ENCODE measurements at places on chromosomes 2 and 18. TPM values are rescaled to one million over a fixed set of nuclear protein-coding genes. Genes with fewer than 3 reads are reported as not detected.
A peak's percentile ranks its signal among the peaks of the same experiment; 100 is the strongest.

KCNIP3 gene
- not detected for total RNA-seq

MC5R gene
- not detected for total RNA-seq

DNA sequence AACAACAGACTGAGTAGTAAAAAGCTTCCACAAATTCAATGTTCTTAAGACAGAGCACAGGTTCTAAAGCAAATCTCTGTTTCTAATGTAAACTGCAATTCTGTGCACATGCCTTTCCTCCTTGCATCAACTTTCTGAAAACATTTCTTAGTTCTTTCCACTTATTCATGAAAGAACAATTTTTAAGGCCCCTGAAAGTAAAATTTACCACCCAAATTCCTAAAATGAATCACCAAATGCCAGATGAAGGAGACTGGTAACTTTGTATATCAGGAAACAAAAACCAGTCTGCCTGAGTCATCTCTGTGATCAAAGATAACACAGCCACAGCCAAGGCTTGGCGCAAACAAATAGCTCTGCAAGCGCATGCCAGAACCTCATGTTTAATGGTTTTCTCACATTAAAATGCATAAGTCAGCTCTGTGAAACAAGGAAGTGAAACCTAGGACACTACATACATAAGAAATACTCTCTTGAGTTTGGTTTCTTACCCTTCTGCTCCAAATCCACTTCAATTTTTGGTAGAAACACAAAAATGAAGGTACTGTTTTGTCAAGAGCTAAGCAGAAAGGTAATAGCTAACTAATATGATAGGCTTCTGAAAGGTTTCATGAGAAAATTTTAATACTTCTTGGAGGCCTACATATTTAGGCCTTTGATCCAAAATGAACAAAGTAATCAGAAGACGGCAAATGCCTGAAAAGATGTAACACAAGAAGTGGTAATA is 169.4 kb downstream of the THADA start:
- no peaks in the 10 kb centered on the region for H3K27me3 ChIP-seq
- H3K36me3 ChIP-seq = peaks cover 36% of the 10 kb centered on the region
- H3K27ac ChIP-seq = peak overlapping the region; percentile 53

DNA sequence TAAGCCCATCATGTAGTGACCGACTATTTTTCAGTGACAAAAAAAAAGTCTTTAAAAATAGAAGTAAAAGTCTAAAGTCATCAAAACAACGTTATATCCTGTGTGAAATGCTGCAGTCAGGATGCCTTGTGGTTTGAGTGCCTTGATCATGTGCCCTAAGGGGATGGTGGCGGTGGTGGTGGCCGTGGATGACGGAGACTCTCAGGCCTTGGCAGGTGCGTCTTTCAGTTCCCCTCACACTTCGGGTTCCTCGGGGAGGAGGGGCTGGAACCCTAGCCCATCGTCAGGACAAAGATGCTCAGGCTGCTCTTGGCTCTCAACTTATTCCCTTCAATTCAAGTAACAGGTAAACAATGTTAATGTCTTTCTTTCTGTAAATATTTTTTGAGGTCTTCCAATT is at the start of gene CD28:
Gene CD28, plus strand, starts transcription at position 237 of the 400 bp plus-strand sequence. Its CDS starts 58 bp downstream, at position 295.
- H3K4me1 ChIP-seq = peaks cover 42% of the 10 kb centered on the region
- peak within 1 kb of the TSS; percentile 92 for H3K4me3 ChIP-seq
- peak; percentile 97 for DNase-seq
- peaks cover 49% of the 10 kb centered on the region for H3K36me3 ChIP-seq
- no peaks in the 10 kb centered on the region for H3K27me3 ChIP-seq

TWSG1 gene
- total RNA-seq = 14.9 TPM

APLF gene
- total RNA-seq = 2.9 TPM

- no peak overlapping the region for H3K27ac ChIP-seq
- no peak overlapping the region for H3K4me3 ChIP-seq
- no peak for DNase-seq
- H3K4me1 ChIP-seq = no peaks in the 10 kb centered on the region
Measured at GRCh38 chr18:23172591-23173380, 37.5 kb downstream of the CABLES1 start.

ERICH2 gene
- not detected for total RNA-seq

GRCh38 chr2:12839339-12839738 is 122.6 kb downstream of the TRIB2 start:
- no peaks in the 10 kb centered on the region for H3K36me3 ChIP-seq
- H3K27ac ChIP-seq = no peak overlapping the region
- no peak for DNase-seq

DNA sequence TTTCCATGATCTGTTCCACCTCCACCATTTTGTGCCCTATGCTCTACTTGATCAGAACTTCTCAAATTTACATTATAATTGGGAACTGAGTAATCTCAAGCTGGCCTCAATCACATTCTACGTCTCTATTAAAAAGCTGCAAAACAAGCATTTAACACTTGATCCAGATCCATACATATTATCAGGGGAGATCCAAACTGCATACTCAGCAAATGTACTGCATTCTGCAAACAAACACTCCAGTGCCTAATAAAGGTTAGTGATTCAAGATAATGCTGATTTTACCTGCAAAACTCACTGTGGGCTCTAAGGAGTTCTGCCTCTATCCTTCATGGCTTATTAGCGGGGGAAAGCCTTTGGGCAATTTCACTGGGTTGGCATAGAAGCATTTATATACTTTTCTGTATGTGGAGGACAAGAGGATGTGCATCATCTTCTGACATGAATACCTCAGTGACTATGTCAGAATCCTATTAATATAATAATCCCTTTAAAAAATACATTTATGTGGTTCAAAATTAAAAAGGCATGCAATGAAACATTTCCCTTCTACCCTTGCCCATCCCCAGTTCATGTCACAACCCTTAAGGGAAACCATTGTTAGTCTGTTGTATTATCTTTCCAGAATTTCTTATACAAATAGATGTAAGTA is 40.2 kb downstream of the GALNT14 start:
- H3K27me3 ChIP-seq = peaks cover 3% of the 10 kb centered on the region
- H3K27ac ChIP-seq = no peak overlapping the region
- H3K4me1 ChIP-seq = no peaks in the 10 kb centered on the region

SOX11 gene
- total RNA-seq = not detected

TRABD2A gene
- 56.4 TPM for total RNA-seq

GALNT5 gene
- total RNA-seq = not detected

- peaks cover 6% of the 10 kb centered on the region for H3K4me1 ChIP-seq
- peak; percentile 61 for DNase-seq
- H3K27ac ChIP-seq = no peak overlapping the region
- H3K4me3 ChIP-seq = no peak overlapping the region
Measured at GRCh38 chr2:207423886-207424285, 105.9 kb upstream of the CREB1 start.

DNA sequence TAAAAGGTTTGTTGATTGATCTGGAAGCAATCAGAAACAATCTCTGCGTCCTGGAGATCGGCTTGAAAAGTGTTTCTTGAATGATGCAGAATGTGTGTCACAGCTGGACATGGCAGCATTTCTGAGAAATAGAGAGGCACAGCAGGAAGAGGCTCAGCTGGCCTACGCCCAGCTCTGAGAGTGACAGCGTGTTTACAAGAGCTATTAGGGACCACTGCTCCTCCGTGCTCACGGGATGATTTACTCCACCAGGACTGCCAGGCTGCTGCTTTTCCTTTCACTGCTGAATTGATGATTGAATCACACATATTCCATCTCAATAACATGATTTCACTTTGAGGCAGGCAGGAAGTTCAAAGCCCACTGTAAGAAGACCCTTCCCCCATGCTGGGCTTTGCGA is 62.8 kb downstream of the GALNT14 start:
- no peak for DNase-seq
- no peak overlapping the region for H3K27ac ChIP-seq
- no peak overlapping the region for H3K4me3 ChIP-seq
- no peaks in the 10 kb centered on the region for H3K4me1 ChIP-seq
- peaks cover 1% of the 10 kb centered on the region for H3K27me3 ChIP-seq

DSG1 gene
- not detected for total RNA-seq

- peak; percentile 19 for DNase-seq
- H3K27ac ChIP-seq = no peak overlapping the region
- no peaks in the 10 kb centered on the region for H3K4me1 ChIP-seq
- H3K4me3 ChIP-seq = no peak overlapping the region
Measured at GRCh38 chr18:9982711-9983110, 68.9 kb downstream of the VAPA start.

- H3K27me3 ChIP-seq = no peaks in the 10 kb centered on the region
- DNase-seq = no peak
- no peak overlapping the region for H3K4me3 ChIP-seq
- H3K36me3 ChIP-seq = no peaks in the 10 kb centered on the region
- no peaks in the 10 kb centered on the region for H3K4me1 ChIP-seq
- H3K27ac ChIP-seq = no peak overlapping the region
Measured at GRCh38 chr2:125167152-125167551, 1142.1 kb downstream of the CNTNAP5 start.

MPPE1 gene
- total RNA-seq = 22.4 TPM

- no peak overlapping the region for H3K27ac ChIP-seq
- DNase-seq = no peak
- H3K4me3 ChIP-seq = no peak overlapping the region
- peaks cover 68% of the 10 kb centered on the region for H3K4me1 ChIP-seq
- no peaks in the 10 kb centered on the region for H3K27me3 ChIP-seq
Measured at GRCh38 chr2:134272806-134273205, 18.9 kb downstream of the MGAT5 start.

DNA sequence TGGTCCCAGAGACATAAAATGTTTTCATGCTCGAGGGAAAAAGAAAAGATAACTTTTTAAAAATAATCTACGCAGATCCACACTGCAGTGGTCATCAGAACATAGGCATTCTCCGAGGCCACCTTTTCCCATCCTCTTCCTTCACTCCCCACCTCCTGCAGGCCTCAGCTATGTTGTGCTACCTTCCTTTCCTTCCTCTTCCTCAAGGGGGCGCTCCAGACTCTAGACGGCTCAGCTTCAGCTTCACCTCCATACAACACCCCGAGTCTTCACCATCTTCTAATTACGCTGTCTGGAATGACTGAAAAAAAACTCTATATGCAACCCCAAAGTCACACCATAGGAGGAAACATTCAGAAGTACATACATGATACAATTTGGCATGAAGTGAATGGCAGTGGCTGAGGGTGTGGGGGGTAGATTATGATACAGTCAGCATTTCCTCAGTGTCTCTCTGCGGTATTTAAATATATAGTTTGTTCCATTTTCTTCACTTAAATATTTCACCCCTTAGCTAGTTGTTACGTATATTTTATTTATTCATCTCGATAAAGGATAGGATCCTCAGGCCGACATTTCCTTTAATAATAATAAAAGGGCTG is 583.6 kb downstream of the IRS1 start:
- H3K27ac ChIP-seq = no peak overlapping the region
- H3K4me1 ChIP-seq = no peaks in the 10 kb centered on the region
- H3K4me3 ChIP-seq = no peak overlapping the region
- no peaks in the 10 kb centered on the region for H3K36me3 ChIP-seq
- peak; percentile 75 for DNase-seq

- no peak for DNase-seq
- H3K4me1 ChIP-seq = no peaks in the 10 kb centered on the region
- H3K27me3 ChIP-seq = peaks cover 2% of the 10 kb centered on the region
- H3K36me3 ChIP-seq = no peaks in the 10 kb centered on the region
- no peak overlapping the region for H3K27ac ChIP-seq
Measured at GRCh38 chr18:23648940-23649607, 13.6 kb downstream of the ANKRD29 start.

DNA sequence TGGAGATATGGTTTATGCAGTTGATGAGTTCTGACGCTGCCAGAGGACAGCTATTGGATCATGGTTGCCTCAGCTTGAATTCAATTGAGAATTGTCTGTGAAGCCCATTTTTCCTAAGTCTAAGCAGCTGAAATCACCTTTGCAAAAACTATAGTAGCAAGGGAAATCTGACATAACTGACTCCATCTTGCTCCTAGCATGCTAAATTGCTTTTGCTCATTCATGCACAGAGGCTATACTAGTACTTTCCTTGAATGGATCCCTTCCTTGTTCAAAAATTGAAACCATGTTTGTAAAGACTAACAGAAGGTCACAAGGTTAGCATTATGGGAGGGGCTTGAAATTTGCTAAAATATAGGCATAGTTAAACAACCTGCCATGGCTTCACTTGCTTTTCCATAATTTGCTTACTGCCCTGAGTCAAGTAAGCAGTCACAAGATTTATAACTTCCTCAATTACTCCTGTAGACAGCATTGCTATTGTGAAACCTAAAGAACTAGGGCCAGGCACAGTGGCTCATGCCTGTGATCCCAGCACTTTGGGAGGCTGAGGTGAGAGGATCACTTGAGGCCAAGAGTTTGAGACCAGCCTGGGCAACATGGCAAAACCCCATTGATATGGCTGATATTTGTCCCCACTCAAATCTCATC is 41.2 kb downstream of the CHRNA1 start:
- peaks cover 2% of the 10 kb centered on the region for H3K27me3 ChIP-seq
- peaks cover 19% of the 10 kb centered on the region for H3K4me1 ChIP-seq
- H3K27ac ChIP-seq = no peak overlapping the region
- H3K36me3 ChIP-seq = no peaks in the 10 kb centered on the region
- no peak overlapping the region for H3K4me3 ChIP-seq

ZAP70 gene
- total RNA-seq = 218 TPM

DNA sequence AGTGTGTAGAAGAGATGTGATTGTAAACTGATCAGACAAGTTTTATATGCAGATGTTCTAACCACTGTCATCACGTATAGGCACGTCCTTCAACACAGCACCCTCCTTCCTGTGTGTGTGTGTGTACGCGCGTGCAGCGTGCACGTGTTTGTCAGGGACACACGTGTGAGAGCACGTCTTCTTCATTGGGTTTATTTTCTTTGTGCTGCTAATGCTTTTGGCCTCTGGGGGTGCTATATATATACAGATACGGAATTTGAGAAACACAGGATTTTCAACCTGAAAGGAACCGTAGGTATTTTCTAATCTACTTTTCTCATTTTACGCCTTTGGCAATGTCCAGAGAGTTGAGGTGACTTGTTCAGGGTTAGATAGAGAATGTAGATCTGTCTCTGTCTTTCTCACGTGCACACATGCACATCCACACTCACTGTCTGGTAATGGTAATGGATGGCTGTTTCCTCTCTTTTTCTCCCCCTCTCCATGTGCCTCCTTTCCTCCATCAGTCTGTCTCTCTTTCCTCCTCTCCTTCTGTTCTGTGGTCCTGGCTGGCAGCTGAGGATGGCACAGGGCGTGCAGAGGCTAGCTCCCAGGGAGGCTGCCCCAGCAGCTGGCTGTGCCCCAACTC is 13.4 kb upstream of the CELF4 start:
- no peak overlapping the region for H3K27ac ChIP-seq
- peaks cover 3% of the 10 kb centered on the region for H3K27me3 ChIP-seq
- peak; percentile 43 for DNase-seq
- H3K4me3 ChIP-seq = no peak overlapping the region
- no peaks in the 10 kb centered on the region for H3K4me1 ChIP-seq
- no peaks in the 10 kb centered on the region for H3K36me3 ChIP-seq

- H3K27me3 ChIP-seq = peaks cover 52% of the 10 kb centered on the region
- H3K4me1 ChIP-seq = peaks cover 16% of the 10 kb centered on the region
- H3K4me3 ChIP-seq = peak overlapping the region; percentile 75
- H3K36me3 ChIP-seq = no peaks in the 10 kb centered on the region
Measured at GRCh38 chr2:215436705-215437565, 1.1 kb upstream of the FN1 start.
